K562 (cell line): ENCODE measurements at places on chromosomes 4 and X.

DNA sequence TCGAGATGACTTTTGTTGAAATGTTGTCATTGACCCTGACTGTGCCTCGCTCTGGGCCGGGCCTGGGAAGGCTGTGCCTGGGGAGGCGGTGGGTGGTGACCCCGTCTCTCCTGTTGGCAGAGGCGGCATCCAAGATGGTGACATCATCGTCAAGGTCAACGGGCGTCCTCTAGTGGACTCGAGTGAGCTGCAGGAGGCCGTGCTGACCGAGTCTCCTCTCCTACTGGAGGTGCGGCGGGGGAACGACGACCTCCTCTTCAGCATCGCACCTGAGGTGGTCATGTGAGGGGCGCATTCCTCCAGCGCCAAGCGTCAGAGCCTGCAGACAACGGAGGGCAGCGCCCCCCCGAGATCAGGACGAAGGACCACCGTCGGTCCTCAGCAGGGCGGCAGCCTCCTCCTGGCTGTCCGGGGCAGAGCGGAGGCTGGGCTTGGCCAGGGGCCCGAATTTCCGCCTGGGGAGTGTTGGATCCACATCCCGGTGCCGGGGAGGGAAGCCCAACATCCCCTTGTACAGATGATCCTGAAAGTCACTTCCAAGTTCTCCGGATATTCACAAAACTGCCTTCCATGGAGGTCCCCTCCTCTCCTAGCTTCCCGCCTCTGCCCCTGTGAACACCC, 36.4 kb downstream of the HTRA3 start:
- no peak for DNase-seq

DNA sequence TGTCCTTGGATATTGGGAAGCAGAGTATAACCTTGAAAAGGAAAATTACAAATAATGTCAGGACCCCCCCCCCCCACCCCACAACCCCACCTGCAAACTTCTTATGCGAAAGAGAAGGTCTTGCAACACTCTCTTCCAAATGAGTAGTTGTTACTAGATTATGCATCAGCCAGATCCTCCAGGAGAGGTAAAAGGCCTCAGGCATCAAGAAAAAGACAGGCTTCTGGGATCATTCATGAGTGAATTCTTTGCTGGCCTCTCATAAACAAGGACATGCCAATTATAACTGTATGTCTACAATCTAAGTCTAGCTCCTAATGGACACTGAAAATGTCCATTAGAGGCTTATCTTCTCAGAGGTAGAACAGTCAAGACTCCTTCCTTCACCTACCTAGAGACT, 1443.3 kb downstream of the RAPGEF2 start:
- DNase-seq: no peak

DNA sequence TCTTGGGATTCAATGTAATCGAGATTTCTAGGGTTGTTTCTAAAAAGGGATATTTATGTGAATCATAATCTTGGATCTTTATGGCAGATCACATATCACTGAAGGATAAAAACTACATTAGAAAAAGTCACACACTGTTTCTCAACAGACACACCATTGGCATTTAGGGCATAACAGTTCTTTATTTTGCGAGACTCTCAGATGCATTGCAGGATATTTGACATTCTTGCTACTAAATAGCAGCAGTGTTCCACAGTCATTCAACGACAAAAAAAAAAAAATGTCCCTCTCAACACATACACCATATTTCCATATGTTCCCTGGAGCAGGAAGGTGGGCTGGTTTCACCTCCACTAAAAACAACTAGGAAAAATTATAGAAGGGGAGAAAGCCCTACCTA, 243.4 kb upstream of the PCDH18 start:
- DNase-seq: no peak

DNA sequence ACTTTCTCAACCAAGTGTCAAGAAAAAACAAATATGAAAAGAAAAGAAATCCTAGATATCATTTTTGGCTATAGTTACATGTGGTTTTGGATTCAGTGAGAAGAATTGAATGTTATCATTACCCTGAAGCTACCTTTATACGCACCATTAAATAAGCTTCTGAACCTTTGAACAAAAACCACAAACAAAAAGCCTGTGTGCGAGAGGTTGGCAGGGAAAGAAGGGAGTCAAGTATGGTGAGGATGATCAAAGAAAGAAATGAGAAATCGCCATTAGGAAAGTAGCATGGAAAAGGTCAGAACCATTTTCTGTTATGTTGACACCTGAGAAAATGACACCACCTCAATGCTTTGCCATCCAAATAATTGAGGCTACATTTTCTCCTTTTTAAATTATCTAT, 1.2 kb upstream of the SLC7A11 start:
- no peak for DNase-seq

DNA sequence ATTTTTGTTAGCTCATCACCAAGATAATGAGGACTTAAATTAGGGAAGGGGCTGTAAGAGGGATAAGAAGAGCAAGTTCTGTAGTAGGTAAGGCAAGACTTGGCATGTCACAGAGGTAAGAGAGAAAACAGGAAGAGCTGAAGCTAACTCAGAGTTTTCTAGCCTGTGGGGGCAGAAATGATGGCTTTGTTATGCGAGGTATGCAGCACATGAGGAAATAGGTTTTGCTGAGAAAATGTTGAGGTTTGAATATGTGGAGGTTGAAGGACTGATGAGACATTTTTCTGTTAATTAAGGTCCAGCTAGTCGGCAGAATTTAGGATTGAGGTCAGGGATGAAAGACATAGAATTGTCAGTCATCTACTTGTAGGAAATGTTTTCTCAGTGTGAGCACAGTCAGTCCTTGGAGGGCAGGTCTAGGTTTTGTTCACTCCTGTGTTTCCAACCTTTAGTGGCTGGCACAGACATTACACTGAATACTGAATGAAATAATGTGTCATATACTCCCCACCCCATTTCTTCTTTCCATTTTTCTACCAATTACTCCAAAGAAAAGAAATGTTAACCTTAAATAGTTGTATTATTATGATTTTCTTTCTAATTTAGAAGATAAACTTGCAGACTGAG, 154.0 kb upstream of the AADAT start:
- no peak for DNase-seq

GRCh38 chrX:69388526-69388925, 115.6 kb upstream of the NALF2 start:
- DNase-seq: no peak

DNA sequence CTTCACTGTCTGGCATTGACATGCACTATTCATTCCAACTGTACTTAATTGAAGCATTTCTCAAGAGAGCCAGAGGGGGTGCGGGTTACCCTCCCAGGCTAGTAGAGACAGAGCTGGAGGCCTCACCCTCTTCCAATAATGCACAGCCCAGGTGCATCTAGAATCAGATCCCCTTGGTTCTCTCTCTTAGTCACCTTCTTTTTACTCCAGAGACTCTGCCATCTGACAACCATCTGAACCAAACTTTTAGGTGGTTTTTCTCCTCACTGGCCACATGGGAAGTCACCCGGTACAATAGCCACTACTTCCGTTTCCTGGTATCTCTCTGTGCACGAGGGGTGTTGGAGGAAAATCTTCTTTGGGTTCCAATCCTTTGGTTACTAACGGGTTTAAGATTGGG, 81.3 kb downstream of the SLC2A9 start:
- no peak for DNase-seq

DNA sequence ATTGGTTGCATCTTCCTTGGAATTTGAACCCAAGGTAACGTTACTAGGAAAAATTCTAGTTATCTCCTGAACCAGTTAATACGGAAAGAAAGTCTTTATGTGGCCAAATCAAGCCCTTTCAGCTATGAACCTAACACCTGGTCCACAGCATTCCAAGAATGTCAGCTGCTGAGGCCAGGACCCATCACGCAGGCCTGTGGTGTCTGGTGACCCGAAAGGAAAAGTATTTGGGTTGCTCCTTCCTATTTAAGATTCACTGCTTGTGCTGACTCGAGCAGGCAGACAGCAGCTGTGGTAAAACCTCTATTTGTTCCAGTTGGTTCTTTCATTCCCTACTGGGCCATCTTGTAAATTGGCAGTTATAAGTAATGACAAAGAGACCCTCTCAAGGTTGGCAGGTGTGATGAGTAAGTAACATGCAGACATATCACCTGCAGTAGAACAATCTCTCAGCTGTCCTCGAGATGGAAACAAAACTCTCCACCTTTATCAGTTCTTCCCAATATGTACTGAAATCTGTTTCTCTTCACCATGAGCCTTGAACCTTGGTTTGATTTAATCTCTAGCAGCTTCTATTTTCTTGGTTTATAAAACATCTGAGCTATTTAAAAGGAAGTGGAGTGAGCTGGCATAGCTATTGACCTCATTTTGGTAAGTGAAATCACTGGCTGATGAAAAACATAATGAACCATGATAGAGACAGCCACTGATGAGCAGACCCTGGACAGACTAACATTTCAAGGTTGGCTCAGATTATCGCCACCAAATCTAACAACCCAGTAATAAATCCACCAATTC, 182.1 kb upstream of the SMIM31 start:
- no peak for DNase-seq

DNA sequence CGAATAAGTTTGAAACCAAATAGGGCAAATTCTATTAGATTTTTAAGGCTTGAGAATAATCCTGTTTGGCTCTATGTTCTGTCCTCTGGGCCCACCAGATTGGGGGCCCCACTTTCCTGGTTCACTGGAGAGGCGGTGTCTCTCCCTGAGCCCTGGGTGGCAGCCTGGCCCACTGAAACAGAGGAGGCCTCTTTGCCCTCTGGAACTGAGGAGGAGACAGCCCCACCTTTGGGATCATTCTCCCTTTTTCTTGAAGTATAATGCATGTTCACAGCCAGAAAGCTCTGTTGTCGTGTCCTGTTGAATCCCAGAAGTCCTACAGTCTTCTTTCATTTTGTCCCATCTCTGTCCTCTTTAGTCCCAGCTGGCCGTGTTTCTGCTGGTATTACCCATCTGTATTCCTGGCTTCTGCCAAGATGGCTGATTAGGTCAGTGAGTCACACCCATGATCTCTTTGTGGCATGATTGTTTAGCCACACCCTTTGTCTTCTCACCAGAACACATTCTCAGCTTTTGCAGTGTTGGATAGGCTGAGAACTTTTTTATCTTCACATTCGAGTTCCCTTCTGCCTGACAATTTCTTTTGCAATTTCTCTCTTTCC, 8.1 kb upstream of the TBC1D25 start:
- DNase-seq: peak; percentile 48

GRCh38 chr4:83604321-83604720, 68.4 kb downstream of the GPAT3 start:
- DNase-seq: no peak

- no peak for DNase-seq
These were observed 55.2 kb downstream of the DOCK11 start for GRCh38 chrX:118550792-118551191.

DNA sequence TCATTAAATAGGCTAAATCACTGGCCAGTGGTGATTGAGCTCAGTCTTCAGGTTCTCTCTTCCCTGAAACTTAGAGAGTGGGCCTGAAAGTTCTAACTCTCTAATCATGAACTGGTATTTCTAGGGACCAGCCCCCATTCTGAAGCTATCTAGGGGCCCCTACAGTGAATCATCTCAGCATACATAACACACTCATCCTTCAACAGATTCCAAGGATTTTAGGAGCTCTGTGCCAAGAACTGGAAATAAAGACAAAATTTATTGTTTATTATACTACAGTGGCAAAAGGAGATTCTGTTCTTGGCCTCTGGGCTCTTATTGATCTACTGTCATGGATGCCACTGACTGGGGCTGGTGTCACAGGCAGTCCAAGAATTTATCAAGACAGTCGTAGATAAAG, 263.8 kb upstream of the IGFBP7 start:
- no peak for DNase-seq

DNA sequence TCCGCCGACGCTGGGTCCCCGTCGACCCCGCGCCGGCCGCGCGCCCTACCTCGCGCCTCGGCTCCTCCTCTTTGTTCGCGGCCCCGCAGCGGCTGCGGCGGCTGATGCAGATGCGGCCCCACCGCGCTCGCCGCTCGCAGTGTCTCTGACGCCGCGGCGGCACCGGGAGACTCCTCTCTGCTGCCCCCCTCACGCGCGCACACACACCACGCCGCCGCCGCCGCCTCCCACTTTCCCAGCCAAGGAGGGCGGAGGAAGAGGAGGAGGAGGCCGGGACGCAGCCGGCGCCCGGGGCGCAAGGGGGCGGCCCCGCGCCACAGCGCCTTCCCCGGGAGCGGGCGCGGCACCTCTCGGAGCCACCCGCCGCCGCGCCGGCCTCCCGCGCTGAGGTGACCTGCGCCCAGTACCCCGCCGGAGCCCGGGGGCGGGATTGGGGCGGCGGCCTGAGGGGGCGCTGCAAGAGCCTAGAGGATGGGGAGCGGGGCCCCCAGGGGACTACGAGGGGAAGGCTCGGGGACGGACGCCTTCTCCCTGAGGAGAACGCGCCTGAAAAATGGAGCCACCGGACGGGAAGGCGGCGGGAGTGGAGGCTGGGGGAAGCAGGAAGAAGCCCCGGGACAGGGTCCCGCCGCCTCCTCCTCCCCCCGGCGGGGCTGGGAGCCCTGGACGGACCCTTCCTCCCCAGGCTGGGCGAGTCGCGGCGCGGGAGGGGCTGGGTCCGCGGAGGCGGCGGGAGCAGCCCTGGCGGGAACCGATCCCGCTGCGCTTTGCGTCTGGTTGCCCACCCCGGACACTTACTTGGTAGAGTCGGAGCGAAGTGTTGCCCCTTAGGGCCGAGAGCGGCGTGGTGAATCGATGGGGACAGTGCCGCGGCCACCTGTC, at the start of gene SH3RF1:
Gene SH3RF1, minus strand, starts transcription at position 147 of the 882 bp plus-strand sequence. CDS start 1,744 bp downstream, outside the sequence.
- peak; percentile 51 for DNase-seq

DNA sequence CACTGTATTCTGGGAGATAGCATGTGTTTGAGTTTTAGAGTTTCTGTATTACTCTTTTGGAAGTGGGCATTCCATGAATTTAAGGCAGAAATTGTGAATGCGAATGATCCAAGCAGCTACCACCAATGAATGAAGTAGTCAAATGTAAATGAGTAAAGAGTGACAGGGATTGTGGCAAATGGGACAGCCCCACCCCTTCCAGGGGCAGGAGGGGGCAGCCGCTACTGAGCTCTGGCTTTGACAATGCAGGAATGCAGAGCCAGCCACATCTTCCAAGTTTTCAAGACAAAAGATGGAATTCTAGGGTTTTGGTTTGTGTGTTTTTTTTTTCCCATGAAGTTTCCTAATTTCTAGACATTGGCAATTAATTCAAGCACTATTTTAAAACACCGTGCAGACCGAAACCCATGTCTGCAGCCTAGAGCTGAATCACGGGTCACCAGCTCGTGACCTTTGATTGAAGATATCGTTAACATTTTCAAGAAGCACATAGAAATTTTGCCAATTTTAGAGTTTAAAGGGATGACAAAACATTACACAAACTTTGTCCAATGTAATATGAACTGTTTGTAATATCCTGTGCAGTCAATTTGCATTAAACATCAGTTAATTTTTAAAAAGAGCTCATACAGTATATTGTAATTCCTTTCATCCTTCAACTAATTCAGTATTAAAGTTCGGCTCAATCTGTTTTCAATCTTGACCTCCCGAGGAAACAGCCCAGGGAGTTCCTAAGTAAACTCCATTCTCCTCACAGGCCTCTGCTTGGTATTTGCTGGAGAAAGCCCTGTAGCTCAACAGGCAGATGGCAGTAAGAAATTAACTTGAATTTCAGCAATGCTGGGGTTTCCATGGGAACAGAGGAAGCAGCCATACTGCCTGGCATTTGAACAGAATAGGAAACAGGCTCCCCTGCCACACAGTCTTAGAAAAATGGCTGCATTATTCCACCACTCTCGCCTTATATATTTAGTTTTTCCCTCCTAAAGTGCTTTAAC, 83.4 kb downstream of the UCHL1 start:
- no peak for DNase-seq
